Stimulated activated CD4-positive, alpha-beta T cell treated with anti-CD3 and anti-CD28 coated beads, Interleukin-15, amount 100 ng/mL, for 48 hours (primary cell): ENCODE measurements at places on chromosomes 11 and 22.

DNA sequence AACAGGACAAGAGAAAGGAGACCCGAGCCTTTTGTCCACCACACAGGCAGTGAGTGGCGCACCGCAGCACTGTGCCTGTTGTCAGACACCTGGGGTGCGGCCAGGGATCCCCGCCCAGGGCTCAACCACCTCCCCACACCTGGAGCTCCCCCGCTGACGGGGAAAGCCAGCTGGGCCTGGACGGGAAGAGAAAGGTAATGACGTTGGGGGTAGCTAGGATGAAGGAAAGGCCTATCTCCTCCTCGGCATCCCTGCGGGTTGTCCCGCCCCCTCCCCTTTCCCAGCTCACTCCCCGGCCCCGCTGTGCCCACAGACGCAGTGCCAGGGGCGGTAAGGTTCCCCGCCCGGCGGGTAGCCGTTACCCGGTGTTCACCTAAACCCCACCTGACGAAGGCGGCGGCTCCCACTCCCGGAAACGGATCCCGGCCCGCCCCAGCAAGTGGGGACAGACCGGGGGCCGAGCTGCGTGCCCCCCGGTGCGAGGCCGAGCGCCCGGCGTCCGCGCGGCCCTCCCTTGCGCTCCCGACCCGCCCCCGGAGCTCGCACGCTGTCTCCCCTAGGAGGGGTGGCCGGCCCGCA is 495 bp downstream of the HYOU1 start:
- DNase-seq = peak; percentile 23

DNA sequence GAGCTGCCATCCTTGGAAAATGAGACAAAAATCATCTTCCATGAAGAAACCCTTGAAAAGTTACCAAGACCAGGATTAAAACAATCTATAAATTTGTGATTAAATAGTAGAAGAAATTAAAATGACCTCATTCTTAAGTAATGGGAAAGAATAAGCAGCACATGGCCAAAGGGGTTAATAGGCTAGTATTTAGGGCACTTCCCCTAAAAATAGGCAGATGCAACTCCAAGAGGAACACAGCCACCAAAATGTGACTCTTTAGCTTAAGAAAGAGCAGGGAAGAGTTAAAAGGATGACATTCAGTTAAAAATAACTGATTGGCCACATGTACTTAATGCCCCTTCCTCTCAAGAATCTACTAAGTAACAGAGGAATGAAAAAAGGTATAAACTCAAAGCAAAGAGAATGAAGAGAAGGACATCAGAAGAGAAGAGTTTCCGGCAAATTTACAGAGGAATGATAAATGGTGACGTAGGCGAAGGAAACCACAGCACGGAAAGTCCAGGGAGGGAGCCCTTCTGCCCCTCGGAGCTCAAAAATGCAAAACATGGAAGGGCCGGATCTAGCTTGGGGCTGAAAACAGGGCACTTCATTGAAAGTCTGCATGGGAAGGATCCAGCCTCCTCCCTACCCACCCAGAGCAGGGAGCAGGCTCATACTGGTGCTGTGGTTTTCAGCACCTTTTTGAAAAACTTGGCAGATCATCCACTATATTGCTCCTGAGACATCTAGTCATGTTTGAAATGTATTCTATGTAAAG is 17.8 kb downstream of the SCUBE2 start:
- no peak for DNase-seq

GRCh38 chr11:17987826-17988225 is 25.0 kb downstream of the SERGEF start:
- DNase-seq = no peak

DNA sequence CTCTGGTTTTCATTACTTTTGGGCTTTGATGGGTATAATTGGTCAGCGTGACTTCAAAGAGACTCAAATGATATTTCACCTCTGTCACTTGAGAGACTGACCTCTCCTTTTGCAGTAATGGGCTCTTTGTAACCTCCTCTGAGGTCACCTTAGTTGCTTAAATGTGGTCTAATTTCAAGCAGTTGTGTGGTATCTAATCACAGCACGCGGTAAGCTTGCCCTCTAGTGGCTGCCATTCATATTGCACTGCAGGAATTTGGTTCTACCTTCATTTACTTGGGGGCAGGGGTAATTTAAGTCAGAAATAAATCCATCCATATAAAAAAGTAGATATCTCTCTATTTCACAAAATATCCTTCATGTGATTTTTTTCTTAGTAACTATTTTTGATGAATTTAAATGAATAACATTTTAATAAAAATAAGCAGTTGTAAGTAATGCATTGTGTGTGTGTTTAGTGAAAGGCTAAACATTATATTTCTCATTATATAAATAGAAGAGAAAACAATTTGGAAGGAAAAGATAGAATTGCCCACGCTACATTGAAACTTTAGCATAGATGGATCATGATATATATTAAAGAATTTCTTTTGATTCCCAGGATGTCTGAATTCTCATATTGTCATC is 55.0 kb upstream of the ANO3 start:
- DNase-seq = no peak

- no peak for DNase-seq
Measured at GRCh38 chr11:119421941-119422808, 797 bp downstream of the THY1 start.

- DNase-seq = no peak
Measured at GRCh38 chr11:88297421-88297820, 40.1 kb downstream of the CTSC start.

GRCh38 chr11:35218956-35219355 is 80.0 kb downstream of the CD44 start:
- no peak for DNase-seq

DNA sequence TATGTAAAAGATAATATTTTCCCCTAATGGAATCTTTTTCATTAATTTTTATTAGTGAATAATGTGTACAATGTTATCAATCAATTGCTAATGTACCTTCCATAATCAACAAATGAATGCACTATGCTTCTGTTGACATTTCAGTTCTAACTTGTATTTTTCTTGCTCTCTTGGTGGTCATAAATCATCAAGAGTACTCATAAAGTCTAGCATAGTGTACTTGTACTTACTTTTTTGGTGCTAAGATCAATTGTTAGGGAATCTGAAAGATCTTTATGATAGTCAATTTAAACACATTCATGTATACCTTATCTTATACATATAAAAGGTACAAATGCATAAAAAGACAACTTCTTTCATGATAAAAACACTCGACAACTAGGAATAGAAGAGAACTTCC is 10.5 kb downstream of the ENTHD1 start:
- no peak for DNase-seq

GRCh38 chr11:111934306-111934705 is 2.8 kb upstream of the DIXDC1 start:
- no peak for DNase-seq

GRCh38 chr22:36305813-36306212 is 52.9 kb downstream of the APOL1 start:
- no peak for DNase-seq

DNA sequence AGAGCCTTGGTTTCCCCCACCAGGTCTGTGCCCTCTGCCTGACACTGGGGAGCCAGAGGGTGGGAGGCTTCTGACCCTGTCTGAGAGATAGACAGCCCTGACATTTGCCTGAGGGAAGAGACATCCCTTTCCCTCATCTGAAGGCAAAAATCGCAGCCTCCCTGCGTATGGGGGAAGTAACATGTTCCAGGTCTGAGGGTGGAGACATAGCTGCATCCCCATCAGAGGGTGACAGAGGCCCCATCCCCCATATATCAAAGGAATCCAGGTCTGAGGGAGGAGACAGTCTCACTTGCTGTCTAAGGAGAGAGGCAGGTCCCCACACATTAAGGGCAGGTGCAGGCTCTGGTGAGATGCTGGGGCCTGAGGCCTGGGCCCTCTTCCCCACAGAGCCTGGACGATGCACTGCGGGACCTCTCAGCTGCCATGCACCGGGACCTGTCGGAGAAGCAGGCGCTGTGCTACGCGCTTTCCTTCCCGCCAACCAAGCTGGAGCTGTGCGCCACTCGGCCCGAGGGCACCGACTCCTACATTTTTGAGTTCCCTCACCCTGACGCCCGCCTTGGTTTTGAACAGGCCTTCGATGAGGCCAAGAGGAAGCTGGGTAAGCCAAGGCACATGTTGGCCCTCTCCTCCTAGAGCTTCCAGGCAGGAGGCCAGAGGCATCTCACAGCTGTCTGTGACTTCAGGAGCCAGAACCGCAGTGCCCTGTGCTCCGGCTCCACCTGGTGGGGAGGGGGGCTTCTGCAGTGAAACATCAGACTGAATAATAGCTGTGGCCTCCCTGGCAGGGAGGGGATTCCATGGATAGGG is 16.1 kb upstream of the RELT start:
- no peak for DNase-seq

DNA sequence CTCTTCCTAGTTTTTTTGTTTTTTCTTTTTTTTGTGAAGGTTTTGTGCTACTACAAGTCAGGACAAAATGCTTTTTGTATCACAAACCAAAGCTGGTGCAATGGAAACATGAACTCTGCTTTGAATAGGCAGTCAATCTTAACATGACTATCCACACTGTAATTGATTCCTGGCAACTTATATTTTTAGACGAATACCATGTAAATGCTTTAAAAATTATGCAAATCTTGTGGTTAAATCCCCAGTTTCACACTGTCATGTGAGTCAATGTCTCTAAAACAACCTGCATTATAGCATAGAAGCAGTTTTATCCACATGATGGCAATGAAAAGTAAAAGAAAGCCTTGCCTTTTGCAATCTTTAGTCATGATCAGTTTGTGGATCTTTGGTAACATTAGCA is 8.9 kb downstream of the TRPC6 start:
- DNase-seq = no peak

DNA sequence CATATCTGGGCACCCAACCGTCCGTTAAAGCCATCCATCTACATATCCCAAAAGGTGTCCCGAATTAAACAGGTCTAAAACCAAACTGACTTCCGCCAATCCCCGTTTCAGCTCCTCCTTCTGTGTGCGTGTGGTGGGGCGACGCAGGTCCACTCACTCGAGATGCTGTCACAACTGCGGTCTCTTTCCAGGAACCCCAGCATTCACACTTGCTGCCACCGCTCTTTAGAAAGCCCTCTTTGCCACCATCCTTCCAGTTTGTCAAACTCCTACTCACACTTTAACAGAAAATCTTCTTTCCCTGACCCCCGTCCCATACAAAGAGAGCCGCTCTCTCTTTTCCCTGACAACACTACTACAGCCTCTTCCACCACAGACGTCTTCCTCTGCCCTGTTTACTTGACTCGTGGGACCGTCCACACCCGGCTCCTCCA is 467 bp downstream of the ESS2 start:
- peak; percentile 22 for DNase-seq

GRCh38 chr11:62399878-62400266 is 19.0 kb upstream of the SCGB1A1 start:
- DNase-seq = no peak

DNA sequence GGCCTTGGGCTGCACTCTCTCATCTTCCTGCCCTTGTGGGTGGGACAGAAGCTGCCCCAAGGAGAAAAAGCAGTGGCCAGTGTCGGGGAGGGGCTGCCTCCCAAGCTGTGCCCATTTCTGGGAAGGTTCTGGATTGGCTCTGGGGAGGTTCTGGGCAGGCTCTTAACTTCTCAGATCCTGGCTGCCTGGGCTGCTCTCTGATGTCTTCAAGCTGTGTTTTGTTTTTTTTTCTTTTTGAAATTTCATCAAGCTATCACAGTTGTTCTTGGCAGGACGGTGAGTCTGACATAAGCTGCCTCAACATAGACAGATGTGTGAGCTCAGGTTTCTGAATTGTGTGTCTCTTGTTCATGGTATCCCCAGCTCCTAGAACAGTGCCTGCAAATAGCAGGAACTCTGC is 1032.0 kb downstream of the BRD1 start:
- DNase-seq = no peak

- DNase-seq = no peak
Measured at GRCh38 chr11:91850533-91851275, 373.9 kb upstream of the FAT3 start.

GRCh38 chr11:121023848-121024751 is at the start of gene TBCEL:
TSS of gene TBCEL (plus strand) at chr11:121024102. CDS start at chr11:121045691, 21,589 bp downstream.
- DNase-seq = peak; percentile 65

GRCh38 chr11:76208438-76209374 is 2.4 kb upstream of the WNT11 start:
- peak; percentile 34 for DNase-seq

- no peak for DNase-seq
Measured at GRCh38 chr11:117204283-117205080, 5.3 kb downstream of the TAGLN start.

GRCh38 chr11:45385844-45386243 is 99.7 kb upstream of the SYT13 start:
- DNase-seq = no peak

GRCh38 chr11:18650859-18651557 is 16.9 kb upstream of the SPTY2D1 start:
- no peak for DNase-seq

DNA sequence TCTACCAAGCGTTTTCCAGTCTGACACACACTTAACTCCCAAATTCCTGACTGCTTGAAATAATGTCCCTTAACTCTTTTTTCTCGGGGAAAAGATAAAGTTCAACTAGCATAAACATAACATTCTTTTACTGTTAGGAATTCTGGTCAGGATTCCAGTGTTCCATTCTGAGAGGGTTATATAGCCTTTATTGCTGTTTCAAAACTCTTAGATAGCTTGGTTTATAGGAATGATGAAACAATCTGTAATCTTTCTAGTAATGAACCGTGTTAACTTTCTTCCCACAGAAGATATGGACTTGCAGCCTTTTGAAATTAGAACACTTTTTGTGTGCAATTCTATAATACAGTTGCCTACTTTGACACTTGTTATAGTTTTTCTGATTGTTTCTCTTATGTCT is 8.6 kb downstream of the REXO2 start:
- no peak for DNase-seq

- no peak for DNase-seq
Measured at GRCh38 chr11:63870351-63871140, 31.6 kb downstream of the MARK2 start.

- DNase-seq = no peak
Measured at GRCh38 chr11:109677876-109678275, 255.9 kb downstream of the C11orf87 start.

- no peak for DNase-seq
Measured at GRCh38 chr22:48713272-48714205, 1114.1 kb downstream of the BRD1 start.

DNA sequence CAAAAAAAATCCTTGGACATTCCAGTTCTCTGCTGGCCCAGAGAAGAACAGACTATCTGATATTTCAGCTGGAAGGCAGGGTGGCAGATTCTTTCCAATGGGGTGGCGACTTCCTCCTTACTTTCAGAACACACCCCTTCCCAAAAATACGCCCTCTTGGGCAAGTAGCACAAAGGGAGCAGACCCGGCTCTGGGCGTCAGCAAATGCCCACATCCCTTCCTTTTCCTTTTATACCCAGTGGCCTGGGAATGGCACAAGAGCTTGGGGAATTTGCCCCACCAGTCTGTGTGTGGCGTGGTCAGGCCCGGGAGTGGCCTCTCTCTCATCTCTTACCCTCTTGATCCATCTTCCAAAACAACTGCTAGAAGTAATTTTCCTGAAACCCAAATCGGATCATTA is 33.0 kb upstream of the NUP160 start:
- DNase-seq = no peak

DNA sequence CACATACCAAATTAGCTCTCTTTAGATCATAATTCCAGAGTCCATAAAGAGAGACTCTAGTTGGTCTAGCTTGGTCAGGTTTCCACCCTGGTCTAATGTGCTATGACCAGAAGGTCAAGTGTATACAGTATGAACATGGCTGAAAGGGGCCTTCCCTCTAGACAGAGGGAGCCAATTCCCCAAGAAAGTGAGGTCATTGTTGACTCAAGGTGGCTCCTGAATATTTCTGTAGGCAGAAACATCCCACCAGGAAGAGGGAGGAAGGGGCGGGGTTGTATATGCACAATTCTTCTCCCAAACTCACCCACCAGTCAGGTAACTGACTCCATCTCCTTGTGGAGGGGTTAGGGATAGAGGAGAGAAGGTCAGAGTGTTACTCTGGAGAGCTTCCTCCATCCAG is 281.8 kb upstream of the PLET1 start:
- DNase-seq = no peak
